ENCODE measurements at places on chromosomes 6 and 20.

DNA sequence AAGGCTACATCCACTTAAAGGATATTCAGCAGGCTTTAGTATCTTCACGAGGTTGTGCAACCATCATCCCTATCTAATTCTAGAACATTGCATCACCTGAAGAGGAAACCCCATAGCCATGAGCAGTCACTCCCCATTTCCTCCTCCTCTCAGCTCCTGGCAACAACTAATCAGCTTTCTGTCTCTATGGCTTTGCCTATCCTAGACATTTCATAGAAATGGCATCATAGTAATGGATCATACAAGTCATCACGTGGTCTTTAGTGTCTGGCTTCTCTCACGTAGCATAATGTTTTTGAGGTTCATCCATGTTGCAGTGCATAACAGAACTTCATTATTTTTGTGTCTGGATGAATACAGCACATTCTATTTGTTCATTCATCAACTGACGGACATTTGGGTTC is 20.5 kb downstream of the SNAI1 start:
- DNase-seq = no peak

GRCh38 chr6:44439270-44440045 is 52.0 kb downstream of the CDC5L start:
- DNase-seq = no peak

DNA sequence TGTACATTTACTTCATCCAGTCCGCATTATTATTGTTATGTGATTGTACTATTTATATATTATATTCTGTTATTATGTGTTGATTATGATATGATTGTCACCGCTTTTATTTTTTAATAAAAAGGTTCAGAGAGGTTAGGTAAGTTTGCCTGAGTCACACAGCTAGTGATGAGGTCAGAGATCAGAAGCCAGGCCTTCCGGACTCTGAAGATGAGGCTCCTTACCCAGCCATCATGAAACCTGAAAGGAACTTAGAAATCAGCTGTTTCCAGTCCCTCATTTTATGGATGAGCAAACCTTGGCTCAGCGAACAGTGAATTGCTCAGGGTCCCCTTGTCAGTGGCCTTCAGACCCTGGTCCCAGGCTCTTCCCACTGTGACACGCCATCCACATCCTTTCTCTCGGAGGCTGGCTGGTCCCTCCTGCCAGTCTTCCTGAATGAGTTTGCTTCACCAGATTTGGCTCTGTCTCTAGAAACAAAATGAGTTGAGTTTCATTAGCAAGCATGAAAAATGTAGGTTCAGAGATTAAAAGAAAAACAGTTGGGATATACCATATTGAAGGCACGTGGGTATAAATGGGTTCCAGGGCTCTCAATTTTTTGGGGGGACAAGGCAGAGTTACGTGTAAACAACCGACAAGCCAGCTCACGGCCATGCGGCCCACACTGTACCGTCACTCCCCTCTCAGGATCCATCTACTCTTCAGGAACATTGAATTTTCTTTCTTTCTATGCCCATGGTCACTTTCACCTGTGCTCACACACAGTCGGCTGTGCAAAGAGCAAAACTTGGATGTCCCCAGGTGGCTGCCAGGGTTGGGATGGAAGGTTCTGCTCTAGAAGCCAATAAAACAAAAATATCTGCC is 132.9 kb downstream of the ZDHHC14 start:
- DNase-seq = no peak

GRCh38 chr6:16972535-16972934 is 129.3 kb upstream of the STMND1 start:
- DNase-seq = no peak

DNA sequence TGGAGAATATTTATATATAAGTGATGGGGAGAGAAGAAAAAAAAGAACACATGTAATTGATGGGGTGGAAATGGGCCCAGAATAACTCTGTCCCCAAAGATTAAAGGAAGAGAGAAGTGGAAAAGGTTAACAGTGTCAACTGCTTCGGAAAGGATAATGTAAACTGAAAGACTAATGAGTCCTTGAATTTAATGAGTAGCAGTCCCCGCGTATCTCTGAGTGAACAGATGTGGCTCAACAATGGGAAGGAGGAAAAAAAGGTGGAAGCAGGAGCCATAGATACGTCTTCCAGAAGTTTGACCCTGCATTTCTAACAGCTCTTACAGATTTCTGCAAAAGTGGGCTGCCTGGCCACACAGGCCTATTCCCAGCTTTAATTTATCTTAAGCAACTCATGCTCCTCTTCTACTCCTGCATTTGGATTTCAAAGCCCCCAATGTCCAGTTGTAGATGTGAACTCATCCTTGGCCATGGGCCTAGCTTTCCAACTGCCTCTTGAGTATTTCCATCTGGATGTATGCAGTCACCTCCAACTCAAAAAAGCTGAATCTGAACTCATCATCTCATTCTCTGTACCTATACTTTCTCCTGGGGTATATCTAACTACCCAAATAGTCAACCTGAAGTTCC is 61.3 kb downstream of the DST start:
- DNase-seq = no peak

GRCh38 chr6:159151266-159151855 is 17.8 kb upstream of the FNDC1 start:
- no peak for DNase-seq

DNA sequence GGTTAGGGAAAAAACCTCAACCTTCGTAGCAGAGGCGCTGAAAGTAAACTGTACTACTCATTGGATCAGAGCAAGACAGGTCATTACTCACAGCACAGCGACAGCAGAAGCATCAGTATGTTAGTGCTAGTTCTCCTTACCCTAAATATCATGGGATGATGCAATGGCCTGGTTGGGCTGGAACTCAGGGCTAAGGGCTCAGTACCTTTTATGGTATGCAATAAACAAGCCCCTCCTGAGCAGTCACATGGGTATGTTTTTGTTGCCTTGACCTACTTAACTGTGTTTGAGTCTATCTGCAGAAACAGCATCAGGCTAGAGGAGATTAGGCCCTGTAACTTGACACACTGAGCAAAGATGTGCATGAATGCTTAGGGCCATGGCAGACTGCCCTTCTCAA is 369.4 kb upstream of the IMPG1 start:
- DNase-seq = no peak

GRCh38 chr20:37503256-37503927 is 17.7 kb upstream of the NNAT start:
- no peak for DNase-seq

DNA sequence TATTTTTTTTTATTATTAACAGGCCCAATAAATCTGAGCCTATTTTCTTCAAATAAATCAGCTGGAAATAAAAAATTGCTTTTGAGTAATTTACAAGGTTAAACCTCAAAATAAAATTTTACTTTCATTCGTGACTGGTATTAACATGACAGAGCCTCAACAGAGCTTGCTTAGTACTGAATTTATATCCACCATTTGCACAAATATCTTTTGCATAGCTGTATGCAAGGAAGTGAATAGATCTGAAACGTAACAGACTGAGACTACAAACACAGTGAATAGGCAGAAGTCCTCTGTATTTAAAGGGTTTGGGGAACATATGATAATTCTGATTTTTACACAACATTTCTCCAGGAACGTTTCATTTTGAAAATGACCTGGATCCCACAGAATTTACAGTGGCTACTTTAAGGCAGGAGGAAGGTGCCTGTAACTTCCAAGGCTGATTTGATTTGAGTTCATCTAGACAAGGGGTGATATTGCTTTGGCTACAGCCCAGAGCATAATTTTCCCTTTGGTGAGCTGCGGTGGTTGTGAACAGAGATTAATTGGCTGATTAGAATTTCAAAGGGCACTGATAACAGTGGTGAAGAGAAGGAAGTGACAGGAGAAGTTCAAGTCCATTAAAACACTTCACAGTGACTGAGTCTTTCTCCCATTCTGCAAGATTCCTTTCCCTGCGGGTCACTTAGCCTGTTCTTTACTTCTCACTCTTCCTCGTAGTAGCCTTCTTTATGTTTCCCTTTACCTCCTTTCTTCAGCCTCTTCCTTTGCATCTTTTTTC is 121.2 kb upstream of the SASH1 start:
- DNase-seq = no peak

- DNase-seq = no peak
Observed at GRCh38 chr20:41293269-41294037, 24.1 kb downstream of the ZHX3 start.

DNA sequence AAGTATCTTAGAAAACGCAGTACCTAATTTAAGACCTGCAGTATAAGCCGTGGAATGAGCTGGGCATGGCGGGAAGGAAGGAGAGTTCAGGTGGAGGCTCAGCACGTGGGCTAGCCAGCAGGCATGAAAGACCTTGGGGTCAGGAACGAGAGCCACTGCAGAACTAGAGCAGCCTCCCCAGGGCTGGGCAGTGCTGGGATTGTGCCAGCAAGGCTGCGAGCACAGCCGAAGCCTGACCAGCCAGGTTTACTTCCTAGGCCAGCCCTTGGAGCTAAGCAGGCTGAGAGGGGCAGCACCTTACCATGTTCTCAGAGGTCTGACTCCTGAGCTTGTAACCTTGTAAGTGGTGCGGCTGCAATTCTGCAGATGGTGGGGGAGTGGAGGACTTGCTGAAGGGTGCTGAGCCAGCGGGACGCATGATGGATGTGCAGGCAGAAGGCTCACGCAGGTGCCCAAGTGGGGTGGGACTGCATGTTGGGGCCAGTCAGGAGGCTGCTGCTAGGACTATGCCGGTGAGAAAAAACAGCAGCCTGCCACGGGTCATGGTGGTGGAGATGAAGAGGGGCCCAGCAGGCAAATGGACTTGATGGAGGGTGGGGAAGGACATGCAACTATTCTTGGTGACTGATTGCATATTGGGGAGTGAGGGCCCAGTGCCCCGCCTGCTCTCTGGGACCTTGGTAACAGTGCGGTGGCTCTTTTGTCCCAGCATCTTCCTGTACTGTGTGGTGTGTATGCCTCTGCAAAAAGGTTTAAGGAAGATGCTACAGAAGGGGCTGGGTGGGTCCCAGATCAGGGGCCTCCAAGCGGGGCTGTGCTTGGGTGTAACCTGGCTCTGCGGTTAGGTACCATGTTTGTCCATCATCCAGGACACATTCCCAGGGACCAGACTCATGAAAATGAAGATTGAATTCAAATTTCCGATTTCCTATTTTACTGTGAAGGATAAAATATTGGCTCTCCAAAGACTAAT is 37.6 kb upstream of the IRF4 start:
- DNase-seq = no peak

- DNase-seq = no peak
Observed at GRCh38 chr6:148460876-148461646, 118.4 kb downstream of the SASH1 start.
